ENCODE measurements at places on chromosomes 1 and 21.

DNA sequence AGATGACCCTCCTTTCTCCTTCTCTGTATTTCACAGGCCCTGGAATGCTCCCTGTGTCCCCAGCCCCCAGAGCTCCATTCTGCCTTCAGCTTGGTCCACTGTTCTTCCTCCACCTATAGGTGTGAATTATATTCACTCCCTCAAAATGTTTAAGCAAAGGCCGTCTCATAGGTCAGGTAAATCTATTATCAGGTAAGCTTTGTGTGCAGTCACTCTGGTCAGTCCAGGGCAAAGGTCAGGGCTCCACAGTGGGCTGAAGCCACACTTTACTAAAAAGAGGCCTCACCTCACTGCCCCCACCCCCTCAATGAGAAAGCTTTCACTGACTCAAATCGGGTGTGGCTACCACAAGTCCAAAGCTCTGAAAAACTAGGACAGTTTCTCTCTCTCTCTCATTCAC, 65.9 kb downstream of the DNTTIP2 start:
- DNase-seq, result no peak

DNA sequence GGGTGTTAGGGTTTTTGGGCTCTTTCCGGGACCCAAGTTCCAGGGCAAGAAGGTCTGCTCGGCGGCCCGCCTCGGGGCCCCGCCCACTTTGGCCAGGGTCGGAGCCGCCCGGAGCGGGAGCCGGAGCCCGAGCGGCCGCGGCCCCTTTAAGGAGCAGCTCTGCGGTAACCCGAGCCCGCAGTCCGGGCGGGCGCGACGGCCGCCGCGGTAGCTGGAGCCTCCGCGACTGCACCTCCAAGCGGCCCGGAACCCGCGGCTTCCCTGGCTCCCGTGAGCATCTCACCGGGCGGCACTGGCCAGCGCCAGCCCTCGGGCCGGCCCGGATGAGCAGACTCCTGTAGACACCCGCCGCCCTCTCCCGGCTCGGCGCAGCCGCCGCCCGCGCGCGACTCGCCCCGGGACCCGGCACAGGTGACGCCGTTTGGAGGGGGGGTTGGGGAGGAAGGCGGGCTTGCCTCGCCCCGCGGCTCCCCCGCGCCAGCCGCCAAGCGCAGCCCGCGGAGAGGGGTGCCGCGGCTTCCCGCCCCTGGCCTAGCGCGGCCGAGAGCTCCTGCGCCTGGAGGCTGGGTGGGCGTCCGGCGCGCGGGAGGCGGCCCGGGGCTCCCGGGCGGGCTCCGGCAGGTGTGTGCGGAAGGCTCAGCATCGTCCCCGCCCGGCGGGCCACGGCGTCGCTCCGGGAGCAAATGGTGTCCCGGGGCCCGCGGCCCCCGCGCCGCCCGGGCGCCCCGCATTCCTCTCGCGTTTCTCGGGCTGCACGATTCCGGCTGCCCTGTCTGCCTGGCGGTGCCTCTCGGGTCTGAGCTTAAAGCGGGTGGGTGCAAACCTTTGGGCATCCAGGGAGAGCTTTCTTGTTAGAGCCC, at the start of gene TLCD4:
Gene TLCD4 (plus strand): TSS at position 149 of the 860 bp plus-strand sequence. CDS start 26,547 bp downstream, outside the sequence.
- DNase-seq, result peak; percentile 41

- DNase-seq, result no peak
Measured at GRCh38 chr1:225517697-225518096, 89.9 kb upstream of the LBR start.

DNA sequence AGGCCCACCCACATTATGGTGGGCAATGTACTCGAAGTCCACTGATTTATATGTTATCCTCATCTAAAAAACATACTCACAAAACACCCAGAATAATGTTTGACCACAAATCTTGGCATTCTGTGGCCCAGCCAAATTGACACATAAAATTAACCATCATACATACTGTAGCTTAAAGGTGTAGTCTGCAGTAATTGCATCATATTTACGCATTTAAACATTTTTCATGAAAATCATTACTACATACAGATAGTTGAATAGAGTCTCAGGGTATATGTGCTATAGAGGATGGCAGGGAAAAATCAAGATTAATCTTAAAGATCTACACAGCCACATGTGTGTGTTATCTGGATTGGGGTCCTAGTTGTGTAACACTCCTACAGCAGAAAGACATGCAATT, 14.5 kb downstream of the ZNF697 start:
- DNase-seq, result no peak

DNA sequence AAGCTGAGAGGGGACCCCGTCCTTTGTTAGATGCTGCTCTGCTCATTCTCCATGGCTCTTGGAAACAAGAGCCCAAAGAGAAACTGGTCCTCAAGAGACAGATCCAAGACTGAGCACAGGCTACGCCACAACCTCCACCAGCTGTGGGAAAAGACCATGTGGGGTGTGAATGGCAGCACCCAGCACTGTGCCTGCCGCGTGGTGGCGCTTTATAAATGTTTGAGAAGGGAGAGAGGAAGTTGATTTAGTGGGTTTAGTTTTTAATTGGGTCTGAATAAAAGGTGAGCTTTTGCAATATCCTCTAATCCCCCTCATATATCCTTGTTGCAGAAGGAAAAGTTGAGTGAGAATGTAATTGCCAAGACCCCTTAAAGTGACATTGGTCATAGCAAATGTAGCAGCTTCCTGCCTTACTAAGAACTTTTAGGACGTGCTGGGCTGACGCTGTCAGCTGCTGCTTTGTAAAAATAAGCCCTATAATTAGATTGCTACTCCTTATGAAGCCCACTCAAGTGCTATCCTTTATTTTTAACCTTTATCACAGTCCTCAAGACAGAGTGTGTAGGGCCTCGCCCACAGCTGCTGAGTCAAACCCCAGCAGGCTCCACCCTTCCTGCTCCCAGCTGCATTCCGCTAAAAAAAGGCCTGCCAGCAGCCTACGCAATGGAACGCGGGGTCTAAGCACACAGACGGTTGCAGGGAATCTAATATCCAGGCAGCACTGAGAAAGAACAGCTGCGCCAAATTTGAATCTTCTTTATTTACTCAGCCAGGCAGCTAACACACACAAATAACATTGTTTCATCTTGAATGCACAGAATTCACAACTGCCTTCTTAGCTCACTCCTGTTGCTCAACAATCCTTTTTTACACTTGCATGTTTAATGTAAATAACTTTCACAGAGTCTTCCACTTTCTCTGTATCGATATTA, 47.4 kb upstream of the PRDX6 start:
- peak; percentile 67 for DNase-seq

GRCh38 chr1:60762911-60763310, 319.4 kb upstream of the NFIA start:
- DNase-seq, result no peak

GRCh38 chr1:108511764-108512163, 48.1 kb upstream of the EEIG2 start:
- DNase-seq, result no peak

DNA sequence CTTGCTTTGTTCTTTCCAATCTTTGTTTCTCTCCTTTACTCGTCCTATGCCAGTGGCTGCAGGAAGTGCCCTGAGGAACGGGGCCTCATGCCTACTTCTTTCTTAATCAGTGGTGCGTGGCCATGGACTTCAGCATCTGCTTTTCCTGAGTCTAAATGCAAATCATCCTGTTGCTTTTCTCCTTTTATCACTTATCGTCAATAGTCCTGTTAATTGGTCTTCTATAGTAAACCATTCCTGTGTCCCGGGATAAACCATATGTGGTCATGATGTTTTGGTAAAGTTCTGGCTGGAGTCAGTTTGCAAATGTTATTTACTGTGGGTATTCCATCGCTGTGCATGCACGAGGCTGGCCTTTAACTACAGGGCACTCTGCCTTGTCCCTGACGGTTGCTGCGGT, 47.5 kb downstream of the AGPAT3 start:
- DNase-seq, result no peak

- DNase-seq, result no peak
Measured at GRCh38 chr1:84912726-84913554, 19.9 kb upstream of the LPAR3 start.

- no peak for DNase-seq
Measured at GRCh38 chr1:205700865-205701401, 20.6 kb upstream of the SLC45A3 start.

DNA sequence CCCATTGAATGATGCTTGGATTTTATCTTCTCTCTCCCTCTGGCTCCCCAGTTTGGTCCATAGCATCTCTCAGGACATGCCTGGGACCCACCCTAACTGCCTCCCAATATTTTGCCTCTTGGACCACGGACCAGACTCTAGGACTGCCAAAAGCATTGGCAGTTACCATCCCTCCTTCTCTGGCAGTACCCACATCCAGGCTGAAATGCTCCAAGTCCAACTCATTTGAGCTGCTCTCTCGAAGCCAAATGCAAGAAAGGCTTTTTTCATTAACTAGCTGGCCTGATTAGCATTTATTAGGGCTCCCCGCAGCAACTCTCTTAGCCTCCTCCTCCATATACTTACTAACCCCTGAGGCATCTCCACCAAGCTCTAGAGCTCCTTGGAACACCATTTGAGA, 140.0 kb upstream of the GRIK3 start:
- no peak for DNase-seq

DNA sequence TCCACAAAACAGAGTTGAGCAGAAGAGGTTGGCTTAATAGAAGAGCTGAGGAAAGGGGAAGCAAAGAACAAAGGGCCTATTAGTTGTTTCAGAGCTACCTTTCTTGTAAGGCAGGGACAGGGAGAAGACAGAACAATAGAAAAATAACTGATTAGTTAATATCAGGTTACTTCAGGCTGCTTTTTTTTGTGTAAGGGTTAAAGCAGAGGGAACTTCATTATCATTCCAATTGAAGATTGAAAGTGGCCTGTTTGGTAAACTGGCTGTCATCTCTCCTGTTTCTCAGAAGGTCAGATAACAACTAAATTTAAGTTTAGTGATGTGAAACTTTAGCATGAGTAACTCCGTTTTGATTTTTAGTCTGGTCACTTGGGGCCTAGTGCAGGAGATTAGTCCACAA, 22.3 kb downstream of the CDC42 start:
- DNase-seq, result no peak

- no peak for DNase-seq
Measured at GRCh38 chr21:42094811-42095210, 23.7 kb downstream of the UMODL1 start.

DNA sequence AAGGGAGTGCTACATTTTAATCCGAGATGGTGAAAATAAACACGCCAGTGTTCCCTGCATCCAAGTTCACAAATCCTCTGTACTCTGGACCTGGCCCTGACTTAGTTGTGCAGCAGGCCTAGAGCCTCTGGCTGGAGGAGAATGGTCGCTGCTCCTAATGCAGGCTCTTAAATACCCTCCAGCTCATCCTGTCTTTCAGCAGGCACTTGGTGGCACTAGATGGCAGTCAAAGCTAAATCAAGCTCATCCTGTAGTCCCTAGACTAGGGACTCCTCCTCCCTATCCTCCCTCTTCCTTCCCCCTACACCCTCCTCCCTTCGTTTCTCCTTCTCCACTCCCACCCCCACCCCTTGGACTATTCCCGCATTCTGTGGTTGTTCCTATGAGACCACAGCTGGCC, 41.6 kb upstream of the MTR start:
- peak; percentile 48 for DNase-seq

DNA sequence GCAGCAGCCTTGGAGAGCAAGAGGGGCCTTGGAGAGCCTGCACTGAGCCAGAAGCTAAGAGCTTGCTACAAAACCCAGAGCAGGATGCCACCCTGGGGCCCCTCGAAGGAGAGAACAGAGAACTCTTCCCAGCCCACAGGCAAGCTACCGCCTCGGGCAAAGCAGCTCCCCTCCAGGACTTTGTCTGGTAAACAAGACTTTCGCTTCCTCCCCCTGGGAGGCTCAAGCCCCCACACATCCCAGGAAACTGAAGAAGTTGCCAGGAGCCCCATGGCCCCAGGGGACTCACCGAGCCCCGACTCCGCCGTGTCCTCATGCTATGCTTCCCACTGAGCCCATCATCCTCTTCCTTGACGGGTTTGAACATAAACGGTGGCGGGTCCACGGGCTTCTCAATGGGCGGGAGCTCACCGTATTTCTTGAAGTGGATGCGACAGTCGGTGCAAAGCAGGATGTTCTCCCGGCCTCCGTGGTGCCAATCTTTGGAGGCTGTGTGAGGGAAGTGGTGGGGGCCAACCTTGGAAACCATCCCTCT, 45.9 kb downstream of the SLC45A1 start:
- no peak for DNase-seq

GRCh38 chr1:199264911-199265310, 626.1 kb downstream of the PTPRC start:
- DNase-seq, result no peak

DNA sequence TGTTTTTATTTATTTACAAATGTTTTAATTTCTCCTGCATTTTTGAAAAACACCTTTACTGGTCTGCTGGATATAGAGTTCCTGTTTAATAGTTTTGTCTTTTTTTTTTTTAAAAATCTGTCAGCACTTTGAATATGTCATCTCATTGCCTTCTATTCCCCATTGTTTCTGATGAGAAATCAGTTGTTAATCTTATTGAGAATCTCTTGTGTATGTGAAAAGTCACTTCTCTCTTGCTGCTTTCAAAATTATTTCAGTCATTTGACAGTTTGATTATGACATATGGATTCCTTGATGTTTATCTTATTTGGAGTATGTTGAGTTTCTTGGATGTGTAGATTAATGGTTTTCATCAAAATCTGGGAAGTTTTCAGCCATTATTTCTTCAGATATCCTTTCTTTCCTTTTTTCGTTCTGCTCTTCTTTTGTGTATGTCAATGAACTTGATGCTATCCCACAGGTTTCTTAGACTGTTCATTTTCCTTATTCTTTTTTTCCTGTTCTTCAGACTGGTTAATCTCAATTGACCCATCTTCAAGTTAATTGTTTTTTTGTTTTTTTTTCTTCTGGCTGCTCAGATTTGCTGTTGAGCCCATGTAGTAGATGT, 51.2 kb upstream of the CCDC190 start:
- DNase-seq, result no peak

- DNase-seq, result no peak
Measured at GRCh38 chr1:16484501-16484835, 29.6 kb downstream of the RNU1-1 start.

DNA sequence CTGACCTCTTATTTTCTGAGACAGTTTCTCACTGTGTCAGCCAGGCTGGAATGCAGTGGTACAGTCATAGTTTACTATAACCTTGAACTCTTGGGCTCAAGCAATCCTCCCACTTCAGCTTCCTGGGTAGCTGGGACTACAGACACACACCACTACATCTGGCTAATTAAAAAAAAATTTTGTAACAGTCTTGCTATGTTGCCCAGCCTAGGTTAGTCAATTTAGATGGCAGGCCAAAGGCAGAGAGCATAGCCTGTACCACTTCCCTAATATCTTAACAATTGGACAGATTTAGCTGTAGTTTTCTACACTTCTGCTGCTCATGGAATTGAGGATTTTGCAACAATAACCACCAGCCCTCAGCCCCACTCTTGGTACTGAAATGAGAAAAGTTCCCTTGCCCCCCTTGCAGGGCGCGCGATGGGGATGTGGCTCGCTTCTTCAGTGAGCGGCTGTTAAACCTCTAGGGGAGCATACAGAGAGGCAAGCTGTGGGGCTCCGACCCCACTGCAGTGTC, 34.9 kb upstream of the PTGFRN start:
- DNase-seq, result no peak

- DNase-seq, result no peak
Measured at GRCh38 chr1:163227126-163227525, 24.4 kb upstream of the RGS5 start.
